Left ventricle myocardium superior (tissue), 1 donor: ENCODE measurements at places on chromosomes 7 and 10. TPM values are rescaled to one million over a fixed set of nuclear protein-coding genes. Genes with fewer than 3 reads are reported as not detected.

Gene IGFBP1
- not detected for total RNA-seq

Gene EBLN1
- not detected for total RNA-seq

Gene PLAU
- 6.6 TPM for total RNA-seq

- DNase-seq: peak; percentile 67
Measured at GRCh38 chr7:73988197-73988596, 39.8 kb upstream of the ELN start.

Gene ADIRF
- total RNA-seq: 41.8 TPM

Gene OR6B1
- total RNA-seq: not detected

Gene SFTPA1
- 0.17 TPM for total RNA-seq

Gene EPHB4
- 22.7 TPM for total RNA-seq

Gene C7orf25
- total RNA-seq: 5.7 TPM

DNA sequence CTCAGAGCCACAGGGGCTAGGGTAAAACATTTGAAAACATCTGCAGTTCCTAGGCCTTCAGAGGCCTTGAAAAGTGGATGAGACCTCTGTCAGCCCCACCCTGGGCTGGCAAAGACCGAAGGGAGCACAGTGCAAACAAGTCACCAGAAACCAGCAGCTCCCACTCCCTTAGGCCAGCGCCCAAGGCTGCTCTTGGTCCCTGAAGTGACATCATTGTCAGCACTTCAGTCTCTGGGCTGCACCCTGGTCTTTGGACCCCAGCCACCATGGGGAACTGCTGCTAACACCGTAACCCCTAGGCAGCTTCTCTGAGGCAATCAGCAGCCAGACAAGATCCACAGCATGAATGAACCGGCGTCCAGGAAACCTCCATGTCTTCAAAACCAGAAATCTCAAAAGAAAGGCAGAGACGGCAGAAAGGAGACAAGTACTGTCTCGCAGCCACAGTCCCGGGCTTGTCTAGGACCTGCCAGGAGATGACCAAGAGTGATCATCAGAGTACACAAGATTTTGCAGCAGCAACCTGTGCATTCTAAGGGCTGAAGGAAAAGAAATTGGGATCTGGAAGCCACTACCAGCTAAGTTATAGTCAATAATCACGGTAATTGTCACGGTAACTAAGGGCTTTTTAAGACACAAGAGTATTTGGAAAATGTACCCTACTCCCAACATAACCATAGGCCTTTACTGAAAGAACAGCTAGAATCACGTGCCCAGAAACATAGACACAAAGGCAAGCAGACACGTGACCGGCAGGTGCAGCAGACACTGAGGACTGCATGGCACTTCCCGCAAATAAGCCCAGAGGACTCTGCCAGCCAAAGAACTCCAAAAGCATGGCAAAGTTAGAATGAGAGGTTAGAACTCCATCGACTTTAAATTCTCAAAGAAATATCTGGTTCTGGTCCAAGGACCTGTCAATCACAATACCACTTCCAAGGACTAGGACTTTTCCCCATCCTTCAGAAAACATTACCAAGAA is 23.3 kb downstream of the CPXM2 start:
- DNase-seq: no peak

Gene GIMAP8
- 16.2 TPM for total RNA-seq

DNA sequence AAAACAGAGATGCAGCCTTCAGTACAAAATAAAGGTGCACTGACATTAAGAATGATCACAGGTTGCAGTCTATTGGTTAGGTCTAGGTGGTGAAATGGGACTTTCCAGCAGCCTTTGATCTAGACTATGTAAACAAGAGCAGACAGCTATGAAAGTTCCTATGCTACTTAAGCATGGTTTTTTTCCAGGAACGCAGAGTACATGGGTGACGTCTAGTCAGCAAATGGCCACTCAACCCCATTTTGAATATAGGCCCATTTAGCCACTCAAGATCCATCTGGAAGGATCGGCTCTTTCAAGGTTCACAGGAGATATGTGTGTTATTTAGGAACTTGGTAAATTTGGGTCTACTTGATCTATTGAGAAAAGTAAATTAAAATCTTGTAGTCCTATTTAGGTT is 1424.6 kb upstream of the LRRTM3 start:
- no peak for DNase-seq

DNA sequence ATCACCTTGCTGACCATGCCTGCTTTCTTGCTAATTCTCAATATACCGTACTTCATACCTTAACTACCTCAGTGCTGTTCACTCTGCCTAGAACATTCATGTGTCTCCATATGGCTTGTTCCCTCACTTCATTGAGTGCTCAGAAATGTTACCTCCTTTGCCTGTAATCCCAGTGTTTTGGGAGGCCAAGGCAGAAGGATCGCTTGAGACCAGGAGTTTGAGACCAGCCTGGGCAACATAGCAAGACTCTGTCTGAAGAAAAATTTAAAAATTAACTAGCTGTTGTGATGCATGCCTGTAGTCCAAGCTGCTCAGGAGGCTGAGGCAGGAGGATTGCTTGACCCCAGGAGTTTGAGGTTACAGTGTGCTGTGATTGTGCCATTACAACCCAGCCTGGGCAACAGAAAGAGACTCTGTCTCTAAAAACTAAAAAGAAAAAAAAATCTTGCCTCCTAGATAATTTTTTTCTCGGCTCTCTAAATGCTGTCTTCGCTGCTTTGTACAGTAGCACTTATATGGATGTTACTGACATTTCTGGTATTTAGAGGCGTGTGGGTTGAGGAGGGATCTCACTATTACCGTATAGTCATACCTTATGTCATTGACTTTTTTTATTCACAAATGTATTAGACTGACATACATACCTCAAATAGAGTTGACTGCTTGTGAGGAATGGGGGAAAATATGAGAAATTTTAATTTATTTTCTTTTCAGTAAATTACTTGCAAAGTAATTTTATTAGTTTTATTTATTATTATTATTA is 63.7 kb downstream of the LCOR start:
- no peak for DNase-seq

Gene ANXA8
- total RNA-seq: 3.0 TPM

Gene ADAP1
- 10.2 TPM for total RNA-seq

Gene LDB3
- total RNA-seq: 1,459 TPM

DNA sequence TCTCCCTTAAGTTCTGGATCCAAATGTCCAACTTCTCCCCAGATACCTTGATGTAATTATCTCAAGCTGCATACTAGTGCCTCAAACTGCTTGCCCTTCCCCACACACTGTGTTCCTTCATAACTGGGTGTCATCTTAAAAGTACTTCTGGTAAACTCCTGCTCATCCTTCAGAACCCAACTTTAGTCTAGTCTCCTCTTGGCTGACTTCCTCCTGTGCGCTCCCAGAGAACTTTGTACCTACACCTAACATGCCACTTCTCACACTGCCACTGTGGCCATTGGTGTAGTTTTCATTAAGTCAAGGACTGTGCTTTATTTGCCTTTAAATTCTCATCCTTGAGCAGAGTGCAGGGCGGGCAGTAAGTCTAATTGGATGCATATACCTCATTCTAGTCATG is 575.2 kb upstream of the GALNT17 start:
- no peak for DNase-seq

- peak; percentile 47 for DNase-seq
Measured at GRCh38 chr10:70115948-70116682, 16.5 kb downstream of the AIFM2 start.

Gene GIMAP4
- 40.2 TPM for total RNA-seq

Gene DMTF1
- 24.4 TPM for total RNA-seq

DNA sequence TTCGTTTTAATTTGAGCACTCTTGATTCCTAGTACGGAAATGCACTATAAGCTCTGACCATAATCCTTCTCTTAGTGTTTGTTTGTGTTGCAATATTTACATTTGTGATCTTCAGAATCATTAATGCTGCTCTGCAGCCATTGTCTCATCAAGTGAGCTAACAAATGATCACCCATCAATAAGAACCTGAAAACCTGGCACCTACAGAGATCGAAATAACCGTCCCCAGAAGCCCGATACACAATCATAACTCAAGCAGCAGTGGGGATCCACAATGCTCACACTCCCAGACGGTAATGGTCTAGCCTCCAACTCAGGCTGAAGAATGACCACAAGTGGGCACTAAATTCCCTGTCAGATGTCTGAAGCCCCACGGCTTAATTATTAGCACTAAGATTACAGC is 156.0 kb upstream of the NFE2L3 start:
- DNase-seq: no peak

Gene UCMA
- total RNA-seq: not detected

- DNase-seq: no peak
Measured at GRCh38 chr7:138838166-138838565, 40.2 kb upstream of the ATP6V0A4 start.

DNA sequence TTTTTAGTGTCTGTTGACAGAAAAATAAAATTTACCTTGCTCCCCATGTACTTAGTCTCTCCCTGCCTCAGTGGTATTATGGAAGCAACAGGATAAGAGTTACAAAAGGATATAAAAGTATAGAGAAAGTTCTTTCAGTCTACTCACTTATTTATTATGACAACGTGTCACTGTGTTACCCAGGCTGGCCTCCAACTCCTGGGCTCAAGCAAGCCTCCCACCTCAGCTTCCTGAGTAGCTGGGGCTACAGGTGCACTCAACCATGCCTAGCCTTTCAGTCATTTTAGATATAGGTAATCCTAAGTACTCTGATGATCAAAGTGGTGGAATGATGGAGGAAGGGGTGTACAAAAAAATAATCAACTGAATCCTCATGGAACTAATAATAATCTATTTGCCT is 215.2 kb upstream of the MKLN1 start:
- DNase-seq: no peak

Gene INMT
- total RNA-seq: 50.2 TPM

- DNase-seq: no peak
Measured at GRCh38 chr10:66457629-66458028, 468.2 kb upstream of the LRRTM3 start.

DNA sequence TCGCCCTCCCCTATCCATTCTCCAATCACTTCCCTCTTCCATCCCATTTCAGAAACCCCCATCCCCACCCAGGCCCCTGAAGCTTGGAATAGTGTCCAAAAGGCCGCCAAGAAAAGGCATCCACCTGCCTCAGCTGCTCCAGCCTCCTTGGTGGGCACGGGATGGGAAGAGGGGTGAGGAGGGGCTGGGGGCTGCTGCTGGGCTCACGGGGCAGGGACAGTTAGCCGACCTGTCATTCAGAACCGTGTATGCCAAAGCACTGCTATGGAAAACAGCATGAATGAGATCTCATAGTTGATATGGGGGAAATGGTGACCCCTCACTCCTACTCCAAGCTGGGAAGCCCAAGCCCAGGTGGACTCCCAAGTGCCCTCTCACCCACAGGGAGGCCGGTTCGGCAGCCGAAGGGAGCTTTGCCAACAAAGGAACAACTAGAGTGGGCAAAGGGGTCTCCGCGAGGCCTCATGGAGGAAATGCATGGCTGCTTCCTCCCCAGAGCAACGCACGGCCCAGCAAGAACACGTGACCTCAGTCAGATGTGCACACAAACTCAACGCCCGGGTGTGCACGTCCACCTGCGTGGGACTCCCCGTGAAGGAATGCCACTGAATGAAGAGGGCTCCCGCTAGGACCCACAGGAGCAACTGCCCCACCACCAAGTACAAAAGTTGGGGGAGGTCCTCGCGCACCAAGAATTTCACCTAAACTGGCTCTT is 52.5 kb downstream of the EBF3 start:
- no peak for DNase-seq

Gene ZMIZ2
- total RNA-seq: 64.8 TPM

- no peak for DNase-seq
Measured at GRCh38 chr10:33982995-33983394, 648.5 kb upstream of the NRP1 start.

DNA sequence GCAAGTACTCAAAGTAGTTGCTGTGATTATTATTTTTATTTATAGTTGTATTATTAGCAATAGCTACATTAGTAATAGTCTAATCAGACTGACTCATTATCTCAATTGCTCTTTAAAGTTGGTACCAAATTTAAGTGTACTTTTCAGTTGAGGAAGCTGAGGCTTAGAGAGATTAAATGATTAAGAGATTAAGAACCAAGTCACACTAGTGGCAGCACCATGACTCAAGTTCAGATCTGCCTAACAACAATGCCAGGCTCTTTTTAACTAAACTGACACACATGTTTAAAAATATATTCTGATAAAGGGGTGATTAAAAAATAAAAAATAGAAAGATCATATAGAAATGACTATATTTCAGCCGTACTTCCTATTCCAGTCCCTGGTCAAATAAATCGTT is 42.0 kb downstream of the FZD1 start:
- DNase-seq: no peak

DNA sequence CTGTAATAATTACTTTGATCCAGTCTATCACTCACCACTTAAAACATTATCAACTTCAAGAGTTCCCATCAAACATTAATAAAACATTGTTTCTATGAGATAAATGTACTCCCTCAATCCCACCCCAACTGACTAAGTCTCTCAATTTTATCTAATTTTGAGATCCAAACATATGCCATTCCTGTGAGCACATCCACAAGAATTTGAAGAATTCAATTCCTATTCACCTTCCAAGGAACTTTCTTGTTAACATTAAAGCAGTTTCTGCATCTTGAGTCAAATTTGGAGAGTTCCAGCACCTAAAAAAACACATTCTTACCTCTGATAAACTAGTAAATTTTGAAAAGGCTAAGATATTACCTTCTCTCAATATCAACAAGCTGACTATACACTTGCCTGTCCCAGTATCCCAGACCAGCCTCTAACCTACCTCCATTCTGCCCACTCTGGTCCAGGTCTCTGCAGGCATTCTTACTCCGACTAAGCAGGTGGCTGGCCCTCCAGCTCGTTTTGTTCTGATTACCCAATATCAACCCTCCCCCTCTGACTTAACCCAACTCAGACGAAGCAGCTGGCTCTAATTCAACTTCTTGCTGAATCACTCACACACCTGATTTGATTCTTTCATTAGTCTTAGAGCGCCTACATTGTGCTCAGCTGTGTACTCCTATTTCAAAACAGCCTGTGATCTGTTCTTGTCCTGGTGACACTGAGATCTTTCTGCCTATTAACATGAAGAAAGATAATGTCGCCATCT is 275.2 kb downstream of the IPMK start:
- no peak for DNase-seq

GRCh38 chr10:600234-600633 is 89.2 kb downstream of the DIP2C start:
- DNase-seq: no peak

GRCh38 chr10:125928928-125929585 is 32.7 kb downstream of the FANK1 start:
- DNase-seq: no peak

Gene ZNF727
- total RNA-seq: 1.8 TPM

GRCh38 chr7:55523366-55523765 is 48.9 kb downstream of the VOPP1 start:
- no peak for DNase-seq

Gene CUBN
- 0.77 TPM for total RNA-seq

Gene NKX1-2
- total RNA-seq: not detected

GRCh38 chr7:99362801-99363200 is 11.7 kb upstream of the ARPC1B start:
- DNase-seq: no peak

Gene MYOF
- 21.0 TPM for total RNA-seq

Gene COL13A1
- total RNA-seq: 1.0 TPM

Gene C10orf53
- not detected for total RNA-seq

Gene MEOX2
- total RNA-seq: 11.2 TPM

GRCh38 chr10:31320550-31321211 is 1.7 kb downstream of the ZEB1 start:
- DNase-seq: peak; percentile 66

- no peak for DNase-seq
Measured at GRCh38 chr10:7405637-7406036, 5.2 kb downstream of the SFMBT2 start.
